ENCODE measurements at places on chromosomes 6 and 20. TPM values are rescaled to one million over a fixed set of nuclear protein-coding genes. Genes with fewer than 3 reads are reported as not detected.

GRCh38 chr20:3611901-3612300 lies 51.3 kb downstream of the GFRA4 start:
- peaks cover 3% of the 10 kb centered on the region for H3K4me1 ChIP-seq
- H3K27ac ChIP-seq = no peak overlapping the region
- H3K27me3 ChIP-seq = no peaks in the 10 kb centered on the region
- peaks cover 2% of the 10 kb centered on the region for H3K36me3 ChIP-seq
- no peak overlapping the region for H3K4me3 ChIP-seq
- DNase-seq = no peak

The PI3 gene
- not detected for total RNA-seq

- H3K27ac ChIP-seq = no peak overlapping the region
- no peaks in the 10 kb centered on the region for H3K4me1 ChIP-seq
- H3K36me3 ChIP-seq = no peaks in the 10 kb centered on the region
- H3K27me3 ChIP-seq = no peaks in the 10 kb centered on the region
- DNase-seq = no peak
Observed at GRCh38 chr20:46214824-46215488, 93.3 kb downstream of the CDH22 start.

The UBE2C gene
- total RNA-seq = 251 TPM

DNA sequence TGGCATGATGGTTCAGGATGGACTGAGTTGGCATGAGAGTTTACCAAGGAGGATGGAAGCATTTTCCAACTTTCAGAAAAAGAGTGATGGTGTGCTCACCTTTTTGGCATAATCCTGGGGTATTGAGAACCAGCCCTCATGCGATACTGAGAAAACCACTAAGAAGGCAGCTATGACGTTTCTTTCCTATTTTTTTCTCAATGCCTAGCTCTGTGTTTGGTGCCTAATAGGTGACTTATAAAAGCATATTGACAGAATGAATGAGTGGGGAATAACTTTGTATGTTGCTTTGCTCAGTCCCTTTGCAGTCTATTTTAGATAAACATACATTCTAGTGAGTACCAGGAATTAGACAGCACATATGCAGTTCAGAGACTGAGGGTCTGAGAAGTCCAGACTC lies 816.3 kb downstream of the DHX35 start:
- H3K4me1 ChIP-seq = no peaks in the 10 kb centered on the region
- no peaks in the 10 kb centered on the region for H3K27me3 ChIP-seq
- H3K4me3 ChIP-seq = no peak overlapping the region
- no peak for DNase-seq

The OPN5 gene
- total RNA-seq = not detected

GRCh38 chr6:1215884-1216487 lies 95.9 kb upstream of the FOXQ1 start:
- no peak overlapping the region for H3K4me3 ChIP-seq
- no peak for DNase-seq
- H3K4me1 ChIP-seq = no peaks in the 10 kb centered on the region
- H3K27ac ChIP-seq = no peak overlapping the region
- peaks cover 9% of the 10 kb centered on the region for H3K27me3 ChIP-seq
- no peaks in the 10 kb centered on the region for H3K36me3 ChIP-seq

The ZNF391 gene
- 1.9 TPM for total RNA-seq

Measured in activated CD8-positive, alpha-beta T cell treated with anti-CD3 and anti-CD28 coated beads, Interleukin-2, amount 10 ng/mL, durations not matched to agents 7 days and 5 days (primary cell).